ENCODE measurements at places on chromosomes 3 and 15. TPM values are rescaled to one million over a fixed set of nuclear protein-coding genes. Genes with fewer than 3 reads are reported as not detected.

GRCh38 chr15:75213768-75214221 is 12.1 kb downstream of the C15orf39 start:
- DNase-seq = no peak

Gene SCN11A
- total RNA-seq = 0.27 TPM

DNA sequence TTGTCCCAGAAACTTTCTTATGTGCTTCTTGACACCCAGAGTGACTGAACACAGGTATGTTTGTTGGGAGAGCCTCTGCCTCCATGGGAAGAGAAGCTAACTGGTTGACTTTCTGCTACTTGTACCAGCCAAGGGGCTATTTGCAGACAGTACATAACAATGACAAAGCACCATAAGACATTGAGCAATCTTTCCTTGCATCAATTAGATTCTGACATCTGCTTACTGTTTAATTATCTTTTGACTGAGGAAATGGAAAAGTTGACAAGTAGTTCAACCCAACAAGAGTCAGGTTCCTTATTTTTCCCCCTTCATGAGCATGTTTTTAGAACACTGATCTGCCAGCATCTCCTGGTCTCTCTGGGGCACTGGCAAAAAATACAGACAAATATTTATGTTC is 157.7 kb downstream of the RPLP1 start:
- no peak for DNase-seq

Gene CCK
- not detected for total RNA-seq

GRCh38 chr15:69648775-69649735 is 196.4 kb downstream of the RPLP1 start:
- no peak for DNase-seq

DNA sequence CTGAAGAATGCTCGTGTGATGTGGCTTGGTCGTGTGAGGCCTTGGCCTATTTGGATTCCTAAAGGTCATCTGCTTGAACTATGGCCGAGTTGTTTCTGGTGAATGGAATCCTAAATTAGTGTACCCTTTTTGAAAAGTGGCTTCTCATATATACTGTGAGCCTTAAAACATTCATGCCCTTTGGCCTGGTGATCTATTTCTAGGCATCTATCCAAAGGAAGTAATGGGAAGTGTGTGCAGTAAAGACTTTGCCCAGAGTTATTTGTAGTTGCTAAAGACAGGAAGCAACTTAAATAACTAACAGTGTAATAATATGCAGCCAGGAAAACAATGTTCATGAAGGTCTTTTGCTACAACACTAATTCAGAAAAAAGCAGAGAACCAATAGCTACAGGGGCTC is 3.0 kb downstream of the DGKG start:
- no peak for DNase-seq

GRCh38 chr3:107227091-107227490 is 150.1 kb upstream of the CCDC54 start:
- no peak for DNase-seq

Gene CDHR4
- total RNA-seq = 9.6 TPM

GRCh38 chr15:80259942-80260510 is 8.0 kb upstream of the CTXND1 start:
- no peak for DNase-seq

DNA sequence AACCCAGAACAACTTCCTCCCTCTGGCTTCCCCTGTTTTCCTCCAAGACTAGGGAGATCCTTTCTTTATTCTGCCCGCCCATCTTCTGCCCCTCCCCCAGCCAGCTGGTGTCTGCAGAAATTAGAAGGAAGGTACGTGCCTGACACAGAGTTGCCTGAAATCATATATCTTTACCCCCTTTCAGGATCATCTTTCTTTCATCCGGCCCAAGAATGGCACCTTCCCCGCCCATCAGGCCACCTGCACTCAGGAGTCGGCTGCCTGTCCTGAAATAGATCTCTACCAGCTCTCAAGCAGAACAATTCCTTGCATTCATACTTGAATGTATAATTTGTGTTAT is 133.7 kb downstream of the VGLL4 start:
- DNase-seq = no peak

GRCh38 chr3:196288141-196288460 is 575 bp upstream of the PCYT1A start:
- DNase-seq = no peak

DNA sequence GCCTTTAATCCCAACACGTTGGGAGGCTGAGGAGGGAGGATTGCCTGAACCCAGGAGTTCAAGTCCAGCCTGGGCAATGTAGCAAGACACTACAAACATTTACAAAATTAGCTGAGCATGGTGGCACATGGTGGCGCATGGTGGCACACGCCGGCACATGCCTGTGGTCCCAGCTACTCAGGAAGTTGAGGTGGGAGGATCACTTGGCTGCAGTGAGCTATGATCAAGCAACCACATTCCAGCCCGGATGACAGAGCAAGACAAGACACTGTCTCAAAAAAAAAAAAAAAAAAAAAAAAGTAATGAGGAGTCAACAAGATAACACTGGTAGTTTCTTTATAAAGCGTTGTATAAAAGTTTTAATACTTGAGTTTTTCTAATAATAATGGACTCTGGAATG is 10.1 kb downstream of the FEZF2 start:
- DNase-seq = no peak

Gene AHSG
- not detected for total RNA-seq

Gene SLC28A2
- 0.21 TPM for total RNA-seq

Gene KLHL24
- total RNA-seq = 93.9 TPM

GRCh38 chr3:119723022-119723421 is 20.2 kb downstream of the CFAP91 start:
- DNase-seq = no peak

DNA sequence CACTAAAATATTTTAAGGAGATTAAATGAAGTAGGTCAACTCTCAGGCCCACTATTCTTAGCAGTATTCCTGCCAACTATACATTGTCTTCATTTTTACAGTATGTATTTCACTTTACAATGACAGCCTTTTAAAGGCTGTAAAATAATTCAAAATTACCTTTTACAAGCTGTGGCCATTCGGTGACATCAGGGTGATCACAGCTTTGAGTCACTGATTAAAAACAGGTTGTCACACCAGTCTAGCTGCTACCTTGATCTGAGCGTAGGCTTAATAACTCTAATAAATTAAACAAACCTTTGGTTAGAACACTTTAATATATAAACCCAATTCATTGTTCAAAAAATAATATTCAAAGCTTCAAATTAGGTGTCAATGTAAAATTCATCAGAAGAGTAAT is 29.9 kb downstream of the UBE3A start:
- no peak for DNase-seq

- DNase-seq = no peak
Observed at GRCh38 chr15:68232937-68233336, 3.4 kb upstream of the CLN6 start.

DNA sequence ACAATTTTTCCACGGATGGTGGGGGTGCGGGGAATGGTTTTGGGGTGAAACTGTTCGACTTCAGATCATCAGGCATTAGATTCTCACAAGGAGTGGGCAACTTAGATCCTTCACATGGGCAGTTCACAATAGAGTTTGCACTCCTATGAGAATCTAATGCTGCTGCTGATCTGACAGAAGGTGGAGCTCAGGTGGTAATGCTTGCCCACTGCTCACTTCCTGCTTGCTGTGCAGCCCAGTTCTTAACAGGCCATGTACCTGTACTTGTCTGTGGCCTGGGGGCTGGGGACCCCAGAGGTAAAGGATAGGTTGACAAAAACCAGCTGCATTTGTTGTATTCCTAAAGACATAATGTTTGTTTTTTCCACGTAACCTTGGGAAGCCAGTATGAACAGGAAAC is 16.0 kb downstream of the DZIP3 start:
- DNase-seq = no peak

- DNase-seq = no peak
Observed at GRCh38 chr3:9064850-9065249, 101.6 kb upstream of the RAD18 start.

- DNase-seq = no peak
Observed at GRCh38 chr15:72912121-72912520, 128.6 kb upstream of the ADPGK start.

Gene NANOGP8
- 0.59 TPM for total RNA-seq

Measured in lower lobe of right lung (tissue), 2 donors.